ENCODE measurements at places on chromosomes 6 and 20.
A peak's percentile ranks its signal among the peaks of the same experiment; 100 is the strongest.

DNA sequence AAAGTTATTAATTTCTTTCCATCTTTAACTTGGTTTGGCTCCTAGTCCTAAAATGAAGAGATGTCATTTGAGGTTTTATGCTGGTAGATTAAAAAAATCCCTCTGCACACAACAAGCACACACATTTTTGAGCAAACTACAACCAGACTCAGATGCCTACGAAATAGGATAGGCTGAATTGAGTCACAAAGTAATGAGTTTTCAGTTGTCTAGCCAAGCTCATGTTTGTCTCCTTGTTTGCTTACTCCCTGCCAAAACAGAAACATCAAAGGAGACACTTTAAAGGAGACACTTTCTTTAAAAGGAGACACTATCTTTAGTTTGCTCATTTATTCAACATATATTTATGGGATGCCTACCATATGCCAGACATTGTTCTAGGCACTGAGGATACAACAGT lies 56.2 kb downstream of the TPBG start:
- DNase-seq, result no peak

DNA sequence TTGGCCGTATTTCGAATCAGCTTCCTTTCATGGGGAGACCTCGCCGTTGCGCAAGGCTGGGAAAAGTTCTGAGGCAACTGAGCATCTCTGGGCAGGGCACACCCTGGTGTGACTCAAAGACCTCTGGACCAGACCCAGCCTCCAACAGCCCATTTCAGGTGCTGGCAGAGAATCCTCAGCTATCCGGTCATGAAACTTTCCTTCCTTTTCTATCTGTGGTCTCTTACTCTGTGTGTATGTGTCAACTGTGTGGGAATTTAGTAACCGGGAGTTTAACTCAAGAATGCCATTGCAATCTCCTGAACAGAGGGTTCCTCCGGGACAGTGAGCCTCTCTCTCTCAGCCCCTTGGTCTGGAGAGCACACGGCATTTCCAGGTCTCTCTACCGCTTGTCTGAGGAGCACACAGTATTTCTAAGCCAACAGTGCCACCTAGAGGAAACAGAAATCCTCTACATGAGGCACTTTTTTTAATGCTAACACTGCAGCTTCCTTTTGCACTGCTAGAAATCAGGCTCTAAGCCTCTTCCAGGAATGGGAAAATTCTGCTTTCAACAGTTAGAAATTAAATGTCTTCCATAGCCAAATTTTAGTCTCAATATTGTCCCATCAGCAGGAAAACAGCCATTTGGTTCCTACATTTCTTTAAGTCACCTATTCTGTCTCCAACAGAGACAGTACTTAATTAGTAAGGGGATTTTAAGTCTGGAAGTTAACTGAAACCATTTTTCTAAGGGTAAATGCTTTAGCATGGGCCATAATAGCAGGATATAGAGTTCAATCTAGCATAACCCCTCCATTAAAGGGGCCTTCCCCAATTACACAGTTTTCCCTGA lies 32.7 kb downstream of the PLN start:
- DNase-seq, result peak; percentile 36

DNA sequence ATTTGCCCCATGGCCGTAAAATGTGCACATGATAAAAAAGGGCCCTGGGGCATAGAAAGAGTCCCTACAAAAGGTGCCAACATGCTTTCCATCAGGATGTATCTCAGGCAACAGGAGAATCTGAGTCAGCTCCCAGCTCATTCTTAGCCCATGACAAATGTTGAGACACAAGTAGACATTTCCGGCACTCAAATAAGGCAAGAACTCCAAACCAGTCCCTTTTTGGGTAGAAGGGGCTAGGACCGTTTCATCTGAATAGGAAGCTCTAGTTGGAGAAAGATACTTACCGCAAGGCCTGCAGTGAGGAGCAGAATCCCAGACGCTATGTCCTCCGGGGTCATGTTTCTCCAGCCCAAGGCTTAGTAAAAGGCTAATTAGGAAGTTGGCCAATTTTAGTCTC lies 261.0 kb upstream of the RIN2 start:
- DNase-seq, result no peak

DNA sequence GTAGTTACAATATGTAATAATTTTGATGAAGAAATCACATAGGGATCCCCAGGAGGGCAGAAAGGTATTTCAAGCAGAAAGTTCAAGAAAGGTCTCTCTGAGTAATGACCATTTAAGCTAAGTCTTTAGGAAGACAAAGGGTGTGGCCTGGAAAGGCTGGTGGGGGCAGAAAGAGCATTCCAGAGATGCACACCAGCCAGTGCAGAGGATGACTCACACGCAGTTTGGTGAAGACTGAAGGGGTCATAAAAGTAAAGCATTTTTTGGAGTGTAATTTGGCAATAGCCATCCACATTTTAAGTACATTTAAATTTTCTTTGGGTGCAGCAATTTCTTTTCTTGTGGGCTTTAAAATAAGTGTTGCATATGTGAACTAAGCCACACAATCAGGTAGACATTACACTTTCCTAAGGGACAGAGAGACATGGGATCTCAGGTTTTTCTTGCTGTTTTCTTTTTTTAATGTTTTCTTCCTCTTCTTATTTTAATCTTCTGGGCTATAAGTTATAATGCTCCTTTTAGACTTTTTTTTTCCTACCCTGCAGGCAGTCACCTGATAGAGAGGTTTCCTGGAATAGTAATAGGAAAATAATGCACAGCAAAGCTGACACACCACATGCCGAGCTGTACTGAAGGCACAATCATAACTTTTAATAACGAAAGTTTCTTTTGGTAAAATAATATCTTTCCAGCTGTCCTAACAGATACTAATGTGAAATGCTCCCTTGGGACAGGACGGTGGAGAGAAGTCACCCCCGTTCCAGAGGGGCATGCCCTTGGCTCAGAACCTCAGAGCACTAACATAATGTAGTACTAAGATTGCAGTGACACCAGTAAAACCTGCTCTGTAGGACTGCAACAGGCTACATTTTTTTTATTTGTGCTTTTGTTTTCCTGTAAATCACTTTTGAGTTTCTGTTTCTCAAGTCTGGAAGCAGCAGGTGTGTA lies 49.6 kb upstream of the PTPRK start:
- DNase-seq, result no peak

DNA sequence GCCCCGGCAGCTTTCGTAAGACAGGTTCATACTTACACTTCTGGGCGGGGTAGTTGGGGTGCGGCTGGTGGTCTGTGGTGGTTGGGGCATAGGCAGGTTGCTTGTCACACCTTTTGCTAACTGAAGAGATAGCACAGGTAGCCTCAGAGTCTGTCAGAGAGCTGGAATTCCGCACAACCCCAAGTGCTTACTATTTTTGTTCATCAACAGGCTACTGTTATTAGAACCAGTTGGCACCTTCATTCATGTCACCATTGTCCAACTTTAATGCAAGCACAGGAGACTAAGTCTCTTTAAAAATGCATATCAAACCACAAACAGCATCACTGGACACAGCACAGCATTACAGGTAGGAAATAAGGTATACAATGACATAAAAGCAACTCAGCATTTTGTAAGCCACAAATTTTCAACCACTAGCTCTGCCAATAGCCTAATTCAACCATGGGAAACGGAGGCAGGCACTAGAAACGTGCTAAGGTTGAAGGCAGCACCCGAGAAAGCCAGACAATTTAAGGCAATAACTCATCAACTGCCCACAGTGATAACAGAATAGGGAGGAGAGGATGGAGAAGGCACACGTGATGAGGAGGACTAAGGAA lies 143.8 kb downstream of the ZMYND8 start:
- no peak for DNase-seq

DNA sequence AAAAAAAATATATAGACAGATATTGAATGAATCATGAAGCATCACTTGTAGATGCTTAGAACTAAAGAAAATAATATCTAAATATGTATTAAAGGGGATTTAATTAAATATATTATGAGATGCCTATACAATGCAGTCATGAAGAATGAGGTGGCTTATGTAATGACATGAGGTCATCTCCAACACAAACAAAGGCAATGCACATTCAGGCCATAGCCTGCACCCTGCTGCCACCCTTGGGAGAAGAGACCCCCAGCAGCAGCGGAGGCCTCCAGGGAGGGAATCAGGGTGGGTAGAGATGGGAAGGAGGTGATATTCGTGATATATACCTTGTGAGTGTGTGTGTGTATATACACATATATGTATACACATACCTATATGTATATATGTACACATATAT lies 26.4 kb upstream of the SSTR4 start:
- DNase-seq, result no peak

DNA sequence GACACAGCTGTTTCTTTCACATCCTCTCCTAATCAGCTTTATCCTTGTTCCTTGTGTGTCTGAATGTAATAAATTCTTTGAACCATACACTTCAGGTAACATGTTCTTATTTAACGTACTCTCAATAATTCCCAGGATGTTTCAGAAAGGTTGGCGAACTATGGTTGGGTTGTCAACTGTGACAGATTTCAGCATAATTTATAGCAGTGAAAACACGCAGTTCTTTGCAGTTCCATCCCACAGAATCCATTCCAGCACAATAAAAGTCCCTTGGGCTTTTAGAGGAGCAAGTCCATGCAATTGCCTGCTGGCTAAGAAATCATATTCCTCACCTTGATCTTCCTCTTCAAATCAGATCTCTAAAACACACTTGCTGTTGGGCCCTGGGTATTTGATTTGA lies 119.3 kb downstream of the COL9A1 start:
- DNase-seq, result no peak

GRCh38 chr20:4568361-4568959 lies 153.2 kb upstream of the PRND start:
- DNase-seq, result no peak

DNA sequence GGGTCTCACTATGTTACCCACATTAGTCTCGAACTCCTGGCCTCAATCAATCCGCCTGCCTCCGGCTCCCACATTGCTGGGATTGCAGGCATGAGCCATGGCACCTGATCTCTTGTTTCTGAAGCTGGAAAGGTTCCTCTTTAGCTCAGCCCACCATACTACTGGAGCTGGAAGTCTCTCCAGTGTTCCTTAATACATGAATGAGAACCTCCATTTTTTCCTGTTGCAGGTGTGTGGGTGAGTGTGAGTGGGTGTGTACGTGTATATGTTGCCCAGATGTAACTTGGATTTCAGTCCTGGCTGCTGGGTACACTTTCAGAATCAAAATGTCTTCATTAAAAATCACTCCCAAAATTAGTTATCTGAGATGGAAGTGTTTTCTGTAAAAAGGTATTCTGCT lies 11.1 kb downstream of the PNPLA1 start:
- no peak for DNase-seq

DNA sequence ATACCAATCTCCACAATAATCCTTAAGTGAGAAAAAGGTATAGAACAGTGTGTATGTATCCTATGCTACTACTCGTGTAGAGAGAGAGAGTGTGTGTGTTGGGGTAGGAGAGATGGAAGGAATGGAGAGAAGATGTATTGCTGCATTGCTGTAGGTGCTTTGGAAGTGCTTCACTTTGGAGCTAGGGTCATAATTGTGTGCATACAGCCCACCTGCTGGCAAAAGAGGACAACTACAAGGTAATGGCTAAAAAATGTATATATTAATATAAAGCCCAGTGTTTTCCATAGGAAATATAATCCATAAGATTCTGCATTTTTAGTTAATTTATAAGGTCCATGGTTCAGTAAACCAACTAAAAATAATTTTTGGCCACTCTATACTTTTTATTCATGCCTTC lies 36.1 kb downstream of the SERAC1 start:
- DNase-seq, result no peak

GRCh38 chr6:15907914-15908518 lies 220.9 kb upstream of the MYLIP start:
- DNase-seq, result no peak

- no peak for DNase-seq
Observed at GRCh38 chr20:17888044-17888443, 80.5 kb downstream of the SNX5 start.

DNA sequence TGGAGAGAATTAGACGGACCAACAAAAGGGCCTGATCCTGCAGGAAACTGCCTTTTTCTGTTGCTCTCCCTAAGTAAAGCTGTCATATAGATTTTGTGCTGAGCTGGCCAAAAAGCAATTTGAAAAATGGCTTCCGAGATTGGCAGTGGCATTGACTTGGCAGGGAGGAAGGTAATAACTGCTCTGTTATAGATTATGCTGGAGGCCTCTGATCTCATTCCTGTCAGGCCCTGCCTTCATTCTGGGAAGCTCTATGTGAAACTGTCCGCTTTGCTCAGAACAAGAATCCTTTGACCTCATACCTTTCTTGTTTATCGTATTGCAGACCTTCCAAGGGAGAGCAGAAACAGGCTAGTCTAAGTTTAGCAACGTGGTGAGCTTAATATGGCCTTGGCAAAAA lies 234.4 kb downstream of the PHACTR1 start:
- DNase-seq, result no peak

DNA sequence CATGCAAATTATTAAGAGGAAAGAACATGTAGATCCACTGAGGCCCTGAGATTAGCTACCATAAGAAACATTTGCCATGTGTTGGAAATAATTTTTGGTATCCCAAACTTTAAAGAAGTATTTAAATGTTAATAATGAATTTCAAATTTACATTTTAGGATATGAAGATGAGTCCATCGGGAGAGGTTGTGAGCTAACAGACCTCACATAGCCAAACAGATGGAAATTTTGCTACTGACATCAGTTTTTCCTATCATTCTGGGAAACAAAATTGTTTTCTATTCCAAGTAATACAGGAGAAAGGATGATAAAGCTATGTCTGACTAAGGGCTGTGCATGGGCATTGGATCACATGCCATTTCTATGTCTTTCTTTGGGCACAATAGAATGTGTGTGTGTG lies 809.6 kb downstream of the TENT5A start:
- no peak for DNase-seq

- no peak for DNase-seq
Observed at GRCh38 chr6:114158838-114159694, 183.8 kb downstream of the HS3ST5 start.

DNA sequence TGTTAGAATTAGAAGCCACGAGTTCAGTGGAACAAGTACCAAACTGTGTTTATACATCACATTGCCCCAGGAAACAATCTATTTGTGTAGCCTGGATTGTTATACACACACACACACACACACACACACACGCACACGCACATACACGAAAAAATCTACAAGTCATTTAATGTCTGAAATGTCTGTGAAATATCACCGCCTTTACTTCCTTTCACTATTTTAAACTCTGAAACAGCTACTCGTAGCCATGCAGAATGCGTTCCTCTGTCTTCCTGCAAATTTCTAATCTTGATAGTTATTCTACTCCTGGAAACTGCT lies 84.4 kb upstream of the SCAF8 start:
- DNase-seq, result no peak

DNA sequence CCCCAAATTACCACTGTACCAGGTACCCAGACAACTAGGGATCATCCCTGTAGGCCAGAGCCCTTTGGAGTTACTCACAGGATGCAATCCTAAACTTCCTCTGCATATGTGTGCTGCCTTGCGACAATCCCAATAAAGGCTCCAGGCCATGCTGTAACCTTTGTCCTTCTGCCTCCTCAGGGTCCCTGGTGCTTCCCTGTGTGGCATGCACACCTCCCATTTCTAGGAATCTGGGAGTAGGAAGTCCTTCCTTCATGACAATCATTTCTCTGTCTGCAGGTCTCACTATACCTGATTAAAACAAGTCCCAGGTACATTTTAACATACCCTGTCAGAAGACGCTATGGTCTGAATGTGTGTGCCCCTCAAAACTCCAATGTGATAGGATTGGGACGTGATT lies 37.0 kb upstream of the MCUR1 start:
- no peak for DNase-seq

Data from HuH-7.5 (cell line).